Retinal pigment epithelial cell (primary cell): ENCODE measurements at places on chromosomes 5 and 9.
A peak's percentile ranks its signal among the peaks of the same experiment; 100 is the strongest.

DNA sequence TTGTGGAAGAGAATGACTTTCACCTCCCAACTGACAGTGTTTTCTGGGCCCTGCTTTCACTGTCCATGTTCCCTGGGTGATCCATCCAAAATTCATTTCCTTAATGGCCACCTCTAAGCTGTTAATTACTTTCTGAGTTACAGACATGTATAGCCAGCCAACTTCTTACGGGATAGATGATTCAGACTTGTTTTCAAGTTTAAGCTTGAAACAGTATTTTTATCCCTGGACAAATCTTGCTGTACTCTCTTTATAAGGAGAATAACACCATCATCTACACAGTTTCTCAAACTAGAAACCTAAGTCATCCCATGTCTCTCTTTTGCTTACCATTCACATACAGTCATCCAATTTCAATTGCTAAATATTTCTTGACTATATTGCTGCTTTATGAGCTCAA lies 6.9 kb downstream of the FAM174A start:
- no peak for DNase-seq

GRCh38 chr5:43649256-43649655 lies 46.3 kb downstream of the NNT start:
- DNase-seq: no peak

- DNase-seq: no peak
These were observed 92.0 kb downstream of the SH3TC2 start for GRCh38 chr5:148970876-148971275.

DNA sequence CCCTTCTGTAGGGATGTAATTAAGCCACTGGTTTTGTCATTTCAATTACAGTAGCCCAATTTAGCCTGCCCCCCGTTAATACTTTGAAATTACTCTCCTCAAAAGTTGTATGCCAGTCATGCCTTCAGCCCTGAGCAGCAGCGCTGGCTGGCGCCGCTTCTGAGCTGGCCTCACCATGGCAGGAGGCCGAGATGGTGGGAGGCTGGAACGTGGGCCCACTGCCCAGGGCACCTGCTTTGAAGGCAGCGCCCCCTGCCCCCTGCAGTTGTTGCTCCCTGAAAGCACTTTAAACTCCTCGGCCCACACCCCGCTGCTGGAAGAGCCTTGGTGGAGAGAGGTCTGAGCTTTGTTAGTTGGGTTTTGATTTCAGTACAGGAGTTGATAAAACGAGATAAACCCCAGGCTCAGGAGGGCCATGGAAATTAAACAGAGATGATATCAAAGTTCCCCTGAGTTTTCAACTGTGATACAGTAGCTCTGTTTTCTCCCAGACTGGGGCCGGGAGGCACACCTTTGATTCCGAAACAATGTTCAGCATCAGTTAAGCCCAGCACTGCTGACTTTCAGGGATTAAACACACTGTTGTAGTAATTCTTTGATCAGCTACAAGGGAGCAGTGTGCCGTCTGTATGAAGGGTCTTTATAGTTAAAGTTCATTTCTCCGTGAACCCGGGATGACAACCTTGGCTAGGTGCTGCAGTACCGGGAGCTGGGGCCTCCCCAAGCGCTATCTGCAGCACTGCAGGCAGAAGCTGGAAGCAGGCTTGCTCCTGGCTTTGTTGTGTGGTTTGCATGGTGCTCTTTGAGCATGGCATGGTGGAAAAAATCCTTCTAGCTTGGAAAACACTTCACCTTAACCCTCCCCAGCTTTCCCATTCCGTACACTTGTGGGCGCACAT lies 9.5 kb downstream of the MVB12B start:
- DNase-seq: no peak

DNA sequence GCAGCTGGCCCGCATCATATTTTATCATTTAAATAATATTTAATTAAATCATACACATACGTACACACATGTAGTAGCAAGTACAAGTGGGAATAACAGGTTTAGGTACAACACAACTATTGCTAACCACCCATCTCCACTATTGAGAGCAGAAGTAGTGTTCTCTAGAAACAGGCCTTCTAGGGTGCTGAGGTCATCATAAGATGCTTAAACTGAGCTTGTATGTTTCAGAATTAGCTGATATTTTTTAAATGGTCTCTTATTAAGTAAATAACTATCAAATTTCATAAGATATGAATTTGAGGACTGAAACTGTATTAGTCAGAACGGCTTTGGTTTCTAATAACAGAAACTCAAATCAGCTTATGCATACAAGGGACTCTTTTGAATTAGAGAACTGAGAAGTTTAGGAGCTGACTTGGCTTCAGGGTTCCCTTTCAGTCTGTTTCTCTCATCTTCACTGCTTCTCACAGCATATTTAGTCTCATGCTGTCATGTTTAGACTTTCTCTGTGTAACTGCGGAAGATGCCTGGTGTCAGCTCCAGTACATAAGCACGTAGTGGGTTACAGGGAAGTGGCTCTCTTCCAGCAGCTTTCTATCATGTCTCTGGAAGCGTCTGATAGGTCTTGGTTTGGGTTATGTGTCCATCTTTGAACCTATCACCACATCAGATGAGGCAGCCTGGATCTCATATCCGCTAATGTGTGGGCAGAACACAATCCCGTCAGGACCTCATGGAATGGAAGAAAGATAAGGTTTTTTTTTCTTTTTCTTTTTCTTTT lies 25.0 kb upstream of the OCLN start:
- DNase-seq: no peak

GRCh38 chr9:77016121-77016525 lies 3.3 kb upstream of the FOXB2 start:
- no peak for DNase-seq

- DNase-seq: no peak
These were observed 92.0 kb downstream of the BASP1 start for GRCh38 chr5:17309462-17309861.

DNA sequence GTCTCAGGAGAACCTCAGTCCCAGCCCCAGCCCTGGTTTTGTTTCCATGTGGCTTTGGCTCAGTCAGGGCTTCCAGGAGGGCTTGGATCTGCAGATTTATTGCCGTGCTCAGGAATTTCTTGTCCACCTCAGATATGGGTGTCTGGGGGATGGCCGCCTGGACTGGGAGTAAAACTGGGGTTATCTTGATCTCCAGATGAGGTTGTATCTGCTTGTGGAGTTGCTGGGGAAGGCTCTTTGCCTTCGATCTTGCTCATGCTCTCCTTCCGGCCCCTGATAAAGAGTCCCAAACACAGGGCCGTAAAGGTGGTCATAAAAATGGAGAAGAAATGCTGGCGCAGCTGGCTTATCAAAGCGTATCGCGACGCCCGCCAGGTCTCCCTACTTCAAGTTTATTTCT lies 17.8 kb upstream of the PITX1 start:
- DNase-seq: no peak

GRCh38 chr5:132214491-132214890 lies 13.2 kb downstream of the P4HA2 start:
- DNase-seq: no peak

DNA sequence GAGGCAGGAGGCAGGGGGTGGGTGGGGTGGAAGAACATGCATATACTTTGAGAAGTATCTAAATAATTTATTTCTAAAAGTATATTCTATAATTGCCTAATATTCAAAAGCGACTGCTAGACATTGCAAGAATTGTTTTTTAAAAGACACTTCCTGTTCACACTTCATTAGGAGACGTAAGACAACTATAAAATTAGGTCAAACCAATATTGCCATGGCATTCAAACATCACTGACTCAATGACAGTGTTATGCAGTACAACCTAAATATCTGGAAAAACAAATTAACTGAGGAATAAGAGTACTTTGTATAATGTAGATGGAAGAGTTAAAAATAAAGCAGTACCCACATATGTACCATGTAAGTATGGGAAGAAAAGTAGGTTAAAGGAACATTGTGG lies 4.5 kb downstream of the CCNH start:
- no peak for DNase-seq

DNA sequence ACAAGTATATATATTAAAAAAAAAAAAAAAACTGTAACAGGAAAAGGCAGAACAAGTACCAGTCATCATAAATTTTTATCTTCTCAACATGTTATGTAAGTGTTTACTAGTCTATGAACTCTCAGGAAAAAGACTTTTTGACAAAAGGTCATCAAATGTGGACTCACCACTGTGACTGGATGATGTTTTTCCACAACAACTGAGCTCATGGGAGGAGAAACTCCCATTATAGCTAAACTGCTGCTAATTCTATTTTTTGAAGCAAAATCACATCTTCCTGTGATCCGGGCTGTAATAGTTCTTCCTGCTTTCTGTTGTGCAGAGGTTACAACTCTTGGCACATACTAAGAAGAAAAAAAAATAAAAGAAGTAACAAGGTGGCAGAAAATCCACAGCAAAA lies 39.6 kb downstream of the POC5 start:
- DNase-seq: no peak

DNA sequence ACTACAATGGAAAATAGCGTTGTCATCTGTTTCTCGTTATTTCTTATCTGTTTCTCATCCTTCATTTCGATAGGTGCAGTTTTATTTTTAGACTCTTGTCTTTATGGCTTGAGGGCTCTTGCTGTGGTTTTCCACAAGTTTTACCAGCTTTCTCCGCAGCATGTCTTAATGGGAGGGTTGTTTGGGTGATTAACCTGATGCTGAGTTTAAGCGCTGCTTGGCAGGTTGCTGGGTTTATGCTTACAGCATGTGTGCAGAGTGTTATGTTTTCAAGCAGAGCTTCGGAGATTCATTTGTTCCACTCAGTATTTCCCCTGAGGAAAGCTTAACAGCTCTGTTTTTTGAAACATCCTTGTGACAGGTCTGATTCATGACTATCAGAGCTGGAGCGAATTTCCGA lies 154.0 kb downstream of the SLC12A2 start:
- DNase-seq: no peak

DNA sequence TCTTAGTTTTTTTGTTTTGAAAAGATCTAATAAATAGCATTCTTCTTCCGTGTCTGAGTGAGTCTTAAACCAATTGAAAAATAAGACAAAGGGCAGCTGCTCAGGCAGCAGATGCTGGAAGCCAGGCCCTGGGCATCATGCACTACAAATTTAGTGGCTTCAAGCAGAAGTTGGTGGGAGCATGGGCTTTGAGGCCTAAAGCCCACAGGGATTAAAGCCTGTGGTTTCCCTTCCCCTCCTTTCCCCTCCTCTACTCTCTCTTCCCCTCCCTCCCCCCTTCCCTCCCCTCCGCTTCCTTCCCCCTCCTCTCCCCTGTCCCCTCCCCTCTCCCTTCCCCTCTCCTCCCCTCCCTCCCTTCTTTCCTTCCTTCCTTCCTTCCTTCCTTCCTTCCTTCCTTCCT lies 20.1 kb upstream of the KIF4B start:
- DNase-seq: no peak

DNA sequence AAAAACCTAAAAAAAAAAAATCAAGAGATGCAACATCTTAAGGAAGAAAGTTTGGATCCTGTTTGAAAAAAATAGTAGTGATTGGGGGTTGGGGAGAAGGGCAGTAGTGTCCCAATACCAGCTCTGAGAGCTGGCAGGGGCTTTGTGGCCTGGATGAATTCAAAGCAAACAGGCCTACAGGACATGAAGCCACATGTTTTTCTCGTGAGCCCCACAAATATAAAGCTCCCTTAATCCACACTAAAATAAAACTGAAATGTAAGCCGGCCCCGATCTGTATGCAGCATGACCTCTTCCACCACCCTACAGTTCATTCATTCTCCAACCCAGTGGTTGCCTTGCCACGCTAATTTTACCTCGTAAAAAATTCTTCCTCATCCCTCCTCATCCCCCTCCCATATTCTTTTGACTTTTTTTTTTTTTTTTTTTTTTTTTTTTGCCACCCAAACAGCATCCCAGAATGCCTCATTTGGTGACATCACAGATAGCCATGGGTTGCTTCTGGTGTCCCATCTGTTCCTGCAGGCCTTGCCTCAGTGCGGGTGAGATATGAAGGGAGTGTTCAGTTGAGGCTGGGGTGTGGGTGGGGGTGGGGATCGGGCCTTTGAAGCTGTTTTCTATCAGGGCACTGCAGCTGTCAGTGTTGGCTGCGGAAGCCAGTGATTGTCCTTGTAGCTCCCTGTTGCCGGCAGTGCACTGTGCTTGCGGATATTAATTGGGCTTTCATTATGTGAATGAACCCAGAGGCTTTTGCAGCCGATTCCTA lies 81.6 kb upstream of the NFIB start:
- DNase-seq: no peak

GRCh38 chr5:11785771-11786352 lies 118.4 kb downstream of the CTNND2 start:
- no peak for DNase-seq

GRCh38 chr9:88993327-88993726 lies 2.1 kb downstream of the S1PR3 start:
- DNase-seq: no peak

DNA sequence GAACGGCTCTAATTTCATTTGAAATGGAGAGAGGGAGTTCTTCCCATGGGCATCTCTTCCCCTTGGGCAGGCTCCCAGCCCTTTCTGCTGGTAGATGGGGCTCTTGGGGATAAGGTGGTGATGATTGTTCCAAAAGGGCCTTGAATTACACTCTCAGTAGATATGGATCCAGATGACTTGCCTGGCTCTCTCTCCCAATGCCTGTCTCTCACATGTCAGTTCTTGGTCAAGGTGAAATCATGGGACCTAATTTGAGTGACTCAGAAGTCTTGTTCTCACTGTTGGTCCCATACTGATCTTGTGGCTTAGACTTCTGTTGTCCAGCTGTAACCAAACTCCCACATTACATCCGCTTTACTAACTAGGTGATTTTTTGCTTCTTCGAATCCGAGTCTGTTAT lies 317.0 kb upstream of the RFX3 start:
- no peak for DNase-seq

DNA sequence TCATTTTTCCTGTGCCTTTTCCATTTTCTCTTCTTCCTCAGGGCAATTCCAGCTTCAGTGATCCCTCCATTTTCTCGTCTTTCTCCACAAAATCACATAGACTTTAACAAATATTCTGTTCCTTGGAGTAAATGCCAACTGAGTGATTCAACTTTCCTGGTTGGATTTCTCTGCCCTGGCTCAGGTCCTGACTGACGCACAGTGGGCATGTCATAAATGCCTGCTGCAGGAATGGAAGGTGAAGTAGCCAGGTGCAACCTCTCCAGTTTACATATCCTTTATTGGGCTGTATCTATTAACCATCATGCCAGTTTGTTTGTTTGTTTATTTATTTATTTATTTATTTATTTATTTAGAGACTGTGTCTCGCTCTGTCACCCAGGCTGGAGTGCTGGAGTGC lies 95.1 kb downstream of the MEF2C start:
- peak; percentile 20 for DNase-seq

GRCh38 chr9:33453999-33454660 lies 6.7 kb upstream of the AQP3 start:
- no peak for DNase-seq

DNA sequence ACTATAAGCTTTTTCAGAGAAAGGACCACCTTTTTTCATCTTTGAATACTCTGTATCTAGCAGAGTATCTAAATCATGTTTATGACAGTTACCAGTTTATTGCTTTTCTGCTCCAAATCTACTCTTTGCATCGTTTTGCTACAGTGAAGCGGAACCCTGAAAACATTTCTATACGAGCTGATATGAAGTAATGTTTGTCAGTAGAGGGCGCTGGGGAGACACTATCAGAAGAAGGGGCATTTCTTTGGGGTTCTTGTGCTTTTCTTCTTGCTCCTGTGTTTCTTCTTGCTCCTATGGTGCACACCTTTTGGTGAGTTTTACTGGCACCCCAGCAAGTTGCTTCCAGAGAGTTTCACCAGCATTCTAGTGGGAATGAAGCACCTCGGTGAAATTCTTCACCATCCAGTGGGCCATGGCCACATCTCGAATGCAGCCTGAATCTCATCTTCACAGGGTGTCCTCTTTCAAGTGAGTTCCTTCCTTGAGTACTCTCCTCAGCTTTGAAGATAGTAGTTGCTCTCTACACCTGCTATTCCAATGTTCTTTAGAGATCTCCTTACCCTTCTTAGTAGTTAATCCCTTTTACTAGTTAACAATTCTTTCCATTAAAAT lies 98.4 kb downstream of the FGF1 start:
- DNase-seq: no peak

- DNase-seq: no peak
These were observed 52.3 kb upstream of the EGFL7 start for GRCh38 chr9:136610426-136610825.
